ENCODE measurements at places on chromosomes 1 and 21.

GRCh38 chr21:45461369-45461750 is 56.4 kb downstream of the COL18A1 start:
- no peak for DNase-seq

GRCh38 chr1:108824051-108824450 is 32.8 kb downstream of the AKNAD1 start:
- no peak for DNase-seq

DNA sequence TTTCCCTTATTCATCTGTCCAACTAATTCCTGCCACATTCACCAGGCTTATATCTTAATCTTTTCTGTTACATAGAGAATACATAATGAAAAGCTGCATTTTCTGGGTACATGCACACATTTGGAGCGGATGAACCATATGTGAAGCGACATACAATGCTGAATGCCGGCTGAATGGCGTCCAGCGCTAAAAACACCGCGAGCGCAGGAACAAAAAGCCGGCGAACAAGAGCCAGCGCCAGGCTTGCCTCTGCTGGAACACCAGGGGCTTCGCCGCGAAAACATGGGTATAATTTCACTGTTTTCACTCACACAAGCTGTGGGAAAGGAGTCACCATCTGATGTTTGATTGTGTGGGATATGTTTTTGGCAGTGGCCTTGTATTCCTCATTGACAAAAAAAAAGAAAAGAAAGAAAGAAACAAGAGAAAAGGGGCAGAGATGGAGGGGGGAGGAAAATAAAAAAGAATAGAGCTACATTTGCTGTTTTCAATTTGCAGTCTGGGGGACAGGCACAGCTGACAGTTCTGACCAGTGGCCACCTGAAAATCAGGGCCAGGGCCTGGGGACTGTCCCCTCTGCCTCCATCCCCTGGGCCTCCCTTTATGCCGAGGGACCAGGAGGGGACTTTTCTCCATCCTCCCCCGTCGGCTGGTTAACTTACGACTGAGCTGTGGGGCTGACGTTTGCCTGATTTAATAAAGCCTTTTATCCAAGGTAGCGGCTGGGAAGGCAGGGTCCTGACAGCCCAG is 70.2 kb upstream of the OLIG2 start:
- no peak for DNase-seq

- no peak for DNase-seq
These were observed 242.3 kb downstream of the SDCCAG8 start for GRCh38 chr1:243497939-243498681.

- DNase-seq, result no peak
These were observed at the start of gene DIPK1A for GRCh38 chr1:92961131-92961895. TSS of gene DIPK1A (minus strand) at chr1:92961462. CDS start at chr1:92961429, 33 bp downstream.
